ENCODE measurements at places on chromosomes 3 and 15. TPM values are rescaled to one million over a fixed set of nuclear protein-coding genes. Genes with fewer than 3 reads are reported as not detected.

DNA sequence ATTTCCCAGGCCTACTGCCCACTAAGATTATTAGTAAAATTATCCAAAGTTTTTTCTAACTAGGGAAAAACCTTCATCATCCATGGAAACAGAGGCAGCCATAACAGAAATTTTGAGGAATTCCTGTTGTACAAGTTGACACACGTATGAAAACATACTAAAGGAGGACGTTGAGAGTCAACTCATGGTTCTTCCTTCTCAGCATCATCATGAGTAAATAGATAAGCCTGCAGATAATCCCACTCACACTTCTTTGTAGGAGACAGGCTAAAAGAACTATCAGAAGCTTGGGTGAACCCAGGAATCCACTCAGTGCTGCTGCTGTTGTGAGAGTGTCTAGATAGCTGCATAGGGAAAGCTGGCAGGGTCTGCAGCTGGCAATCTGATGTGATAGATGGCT lies 694.8 kb upstream of the NR2F2 start:
- no peak for DNase-seq

- no peak for DNase-seq
Measured at GRCh38 chr3:118543832-118544231, 490.8 kb downstream of the IGSF11 start.

- DNase-seq = no peak
Measured at GRCh38 chr15:80090879-80091503, 31.5 kb downstream of the ZFAND6 start.

DNA sequence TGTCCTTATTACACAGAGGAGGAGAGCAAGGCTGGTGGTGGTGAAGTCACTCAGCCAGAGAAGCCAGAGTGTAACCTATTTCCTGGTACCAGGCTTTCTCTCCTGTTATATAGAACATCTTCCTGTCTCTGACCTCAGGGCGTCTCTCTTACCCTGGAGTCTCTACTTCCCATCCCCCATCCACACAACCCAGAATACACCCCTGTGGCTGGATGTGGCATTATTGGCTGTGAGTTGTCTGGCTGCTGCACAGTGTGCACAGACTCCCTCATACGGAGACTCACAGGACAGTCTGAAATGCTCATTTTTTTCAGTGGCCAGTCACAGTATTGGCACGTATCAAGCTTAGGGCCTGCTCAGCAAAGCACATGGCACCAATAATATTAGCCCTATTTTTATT lies 8.6 kb downstream of the PODXL2 start:
- no peak for DNase-seq

DNA sequence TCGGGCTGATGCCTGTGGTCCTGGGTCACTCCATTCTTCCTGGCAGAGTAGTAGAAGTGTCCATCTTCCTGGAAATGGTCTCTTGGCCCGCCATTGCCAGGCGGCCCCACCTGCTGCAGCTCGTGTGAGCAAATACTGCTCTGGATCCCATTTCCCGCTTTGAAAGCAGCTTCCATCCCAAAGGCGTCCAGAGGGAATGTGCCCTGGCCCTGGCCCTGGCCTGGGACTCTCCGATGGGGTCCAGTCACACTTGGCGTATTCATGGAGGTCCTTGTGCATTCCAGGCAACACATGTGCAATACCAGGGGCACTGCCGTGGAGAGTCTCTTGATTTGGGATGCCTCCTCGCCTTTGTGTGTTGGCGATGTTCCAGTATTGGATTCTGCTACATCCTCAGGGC lies 111.1 kb downstream of the SNRPN start:
- no peak for DNase-seq

GRCh38 chr3:83514130-83514914 lies 1444.5 kb upstream of the CADM2 start:
- no peak for DNase-seq

GRCh38 chr3:179726075-179726699 lies 73.3 kb downstream of the USP13 start:
- DNase-seq = no peak

- no peak for DNase-seq
Measured at GRCh38 chr15:39127151-39127790, 453.6 kb upstream of the THBS1 start.

GRCh38 chr15:73872346-73872745 lies 1.0 kb upstream of the TBC1D21 start:
- no peak for DNase-seq

DNA sequence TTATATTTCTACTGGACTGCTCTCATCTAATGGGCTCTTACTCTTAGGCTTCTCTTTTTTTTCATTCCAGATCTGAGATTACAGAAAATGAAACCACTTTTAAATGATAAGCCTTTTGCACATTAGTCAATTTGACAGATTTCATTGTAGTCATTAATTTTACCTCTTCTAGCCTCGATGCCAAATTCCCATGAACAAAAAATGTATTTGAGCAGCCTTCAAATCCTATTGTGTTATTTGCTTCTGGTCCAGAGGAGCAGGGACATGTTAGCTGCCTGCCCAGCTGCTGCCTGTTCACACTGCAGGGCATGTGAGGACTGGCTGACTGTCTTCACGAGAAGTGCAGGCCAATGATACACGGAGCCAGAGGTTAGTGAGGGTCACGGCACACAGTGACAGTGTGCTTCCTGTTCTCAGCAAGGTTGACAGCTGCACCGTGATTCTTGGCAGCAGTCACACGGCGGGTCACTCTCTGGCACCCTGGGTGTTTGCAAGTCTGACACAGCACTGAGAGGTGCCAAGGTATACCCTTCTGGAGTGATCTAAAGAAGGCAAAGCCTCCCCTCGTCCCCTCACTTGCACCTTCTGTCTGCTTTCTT lies 40.8 kb downstream of the KAT2B start:
- peak; percentile 85 for DNase-seq

DNA sequence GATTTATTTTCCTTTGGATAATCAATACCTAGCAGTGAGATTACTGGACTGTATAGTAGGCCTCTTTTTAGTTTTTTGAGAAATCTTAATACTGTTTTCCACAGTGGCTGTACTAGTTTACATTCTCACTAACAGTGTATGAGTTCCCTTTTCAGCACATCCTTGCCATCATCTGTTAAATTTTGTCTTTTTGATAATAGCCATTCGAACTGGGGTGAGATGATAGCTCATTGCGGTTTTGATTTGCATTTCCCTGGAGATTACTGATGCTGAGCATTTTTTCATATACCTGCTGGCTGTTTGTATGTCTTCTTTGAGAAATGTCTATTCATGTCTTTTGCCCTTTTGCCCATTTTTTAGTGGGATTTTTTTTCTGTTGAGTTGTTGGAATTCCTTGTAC lies 210.8 kb downstream of the CGGBP1 start:
- no peak for DNase-seq

- DNase-seq = no peak
Measured at GRCh38 chr3:30204126-30204525, 402.3 kb upstream of the TGFBR2 start.

- DNase-seq = no peak
Measured at GRCh38 chr3:74640211-74640610, 25.8 kb upstream of the CNTN3 start.

- DNase-seq = no peak
Measured at GRCh38 chr15:31223478-31224350, 102.9 kb upstream of the KLF13 start.

- no peak for DNase-seq
Measured at GRCh38 chr3:17075358-17075757, 190.6 kb downstream of the PLCL2 start.

- no peak for DNase-seq
Measured at GRCh38 chr15:72932472-72932871, 119.8 kb upstream of the NEO1 start.

- DNase-seq = no peak
Measured at GRCh38 chr15:49085696-49086459, 39.6 kb upstream of the SECISBP2L start.

GRCh38 chr3:197339841-197340520 lies 41.6 kb upstream of the DLG1 start:
- DNase-seq = no peak

DNA sequence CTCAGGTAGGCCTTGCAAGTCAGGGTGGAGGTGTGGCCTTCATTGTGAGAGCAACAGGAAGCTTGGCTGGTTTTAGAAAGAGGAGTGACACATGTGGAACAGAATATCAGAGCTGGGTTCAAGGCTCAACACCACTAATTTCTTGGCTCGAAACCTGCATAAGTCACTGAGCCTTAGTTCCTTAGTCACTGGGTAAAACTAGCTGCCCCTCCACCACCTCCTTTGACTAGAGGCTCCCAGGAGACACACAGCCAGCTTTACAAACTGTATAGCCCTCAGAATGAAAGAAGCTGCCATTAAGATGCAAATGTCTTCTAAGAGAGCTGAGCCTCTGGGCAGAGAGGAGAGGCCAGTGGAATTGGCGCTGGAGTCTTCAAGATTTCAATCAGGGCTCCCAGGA lies 67.7 kb downstream of the CERS3 start:
- no peak for DNase-seq

- DNase-seq = no peak
Measured at GRCh38 chr3:59052803-59053411, 3.1 kb upstream of the CFAP20DC start.

DNA sequence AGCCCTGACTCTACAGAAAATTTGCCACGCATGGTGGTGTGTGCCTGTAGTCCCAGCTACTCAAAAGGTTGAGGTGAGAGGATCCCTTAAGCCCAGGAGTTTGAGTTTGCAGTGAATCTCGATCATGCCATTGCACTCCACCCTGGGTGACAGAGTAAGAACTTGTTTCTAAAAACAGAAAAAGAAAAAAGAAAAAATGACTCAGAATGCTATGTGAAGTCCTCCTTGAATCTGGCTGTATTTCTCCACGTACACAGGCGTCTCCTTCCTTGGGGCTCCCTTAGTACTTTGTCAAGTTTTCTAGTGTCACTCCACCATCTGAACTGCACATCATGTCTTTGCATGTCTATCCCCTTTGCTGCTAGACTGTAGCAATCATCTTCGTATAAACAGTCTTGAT lies 104.4 kb downstream of the LMLN start:
- DNase-seq = no peak

GRCh38 chr3:435161-435560 lies 238.6 kb downstream of the CHL1 start:
- DNase-seq = no peak

DNA sequence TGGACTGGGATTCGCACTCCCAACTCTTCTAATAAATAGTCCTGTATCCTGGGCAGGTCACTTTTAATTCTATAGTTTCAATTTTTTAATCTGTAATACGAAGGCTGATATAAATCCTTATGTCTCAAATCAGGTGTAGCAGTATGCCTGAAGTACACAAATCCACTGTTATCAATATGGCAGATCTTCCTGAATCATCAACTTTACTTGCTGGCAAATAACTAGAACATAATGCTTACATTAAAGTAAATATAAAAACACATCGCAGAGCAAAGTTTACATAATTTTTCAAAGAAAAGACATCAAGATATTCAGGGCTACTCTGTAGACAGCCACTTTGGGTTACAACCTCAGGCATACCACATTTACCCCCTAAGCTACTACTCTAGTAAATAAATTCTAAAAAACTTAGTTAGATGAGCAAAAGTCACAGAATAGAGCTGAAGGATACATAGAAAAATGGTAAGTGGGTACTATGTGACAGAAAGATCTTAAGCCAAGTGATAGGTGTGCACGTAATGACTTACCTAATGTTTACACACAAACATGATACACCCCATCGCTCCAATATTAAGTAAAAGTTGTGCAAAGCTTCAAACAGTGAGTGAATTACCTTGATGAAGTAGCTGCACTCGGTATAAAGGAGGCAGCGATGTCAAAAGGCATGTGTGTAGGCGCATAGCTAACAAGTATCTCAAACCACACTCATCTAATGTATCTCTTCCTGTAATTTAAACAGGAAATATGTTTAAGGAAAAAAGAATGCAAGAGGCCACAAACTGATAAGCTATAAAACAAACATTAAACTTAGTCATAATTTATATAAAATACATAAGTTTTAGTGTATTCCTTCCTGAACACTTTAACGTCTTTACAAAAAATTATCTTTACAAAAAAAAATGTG lies 127.9 kb downstream of the DMXL2 start:
- no peak for DNase-seq

GRCh38 chr3:55511895-55512570 lies 24.9 kb upstream of the WNT5A start:
- no peak for DNase-seq

GRCh38 chr15:78767331-78767951 lies 43.8 kb downstream of the ADAMTS7 start:
- DNase-seq = no peak

DNA sequence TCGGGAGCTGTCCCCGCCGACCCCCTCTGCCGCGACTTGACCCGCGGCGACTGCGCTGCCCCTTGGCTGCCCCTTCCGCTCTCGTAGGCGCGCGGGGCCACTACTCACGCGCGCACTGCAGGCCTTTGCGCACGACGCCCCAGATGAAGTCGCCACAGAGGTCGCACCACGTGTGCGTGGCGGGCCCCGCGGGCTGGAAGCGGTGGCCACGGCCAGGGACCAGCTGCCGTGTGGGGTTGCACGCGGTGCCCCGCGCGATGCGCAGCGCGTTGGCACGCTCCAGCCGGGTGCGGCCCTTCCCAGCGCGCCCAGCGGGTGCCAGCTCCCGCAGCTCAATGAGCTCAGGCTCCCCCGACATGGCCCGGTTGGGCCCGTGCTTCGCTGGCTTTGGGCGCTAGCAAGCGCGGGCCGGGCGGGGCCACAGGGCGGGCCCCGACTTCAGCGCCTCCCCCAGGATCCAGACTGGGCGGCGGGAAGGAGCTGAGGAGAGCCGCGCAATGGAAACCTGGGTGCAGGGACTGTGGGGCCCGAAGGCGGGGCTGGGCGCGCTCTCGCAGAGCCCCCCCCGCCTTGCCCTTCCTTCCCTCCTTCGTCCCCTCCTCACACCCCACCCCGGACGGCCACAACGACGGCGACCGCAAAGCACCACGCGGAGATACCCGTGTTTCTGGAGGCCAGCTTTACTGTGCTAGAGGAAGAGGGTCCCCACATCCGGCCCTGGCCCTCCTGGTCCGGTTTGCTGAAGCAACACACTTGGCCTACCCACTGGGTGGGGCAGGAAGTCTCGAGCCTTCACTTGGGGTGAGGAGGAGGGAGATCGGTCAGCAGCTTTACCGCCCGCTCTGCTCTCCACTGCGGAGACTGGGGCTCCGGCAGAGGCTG lies at the start of gene RASSF1:
Gene RASSF1, minus strand, starts transcription at position 389 of the 882 bp plus-strand sequence. Its CDS starts 31 bp downstream, at position 358.
- peak; percentile 92 for DNase-seq

- no peak for DNase-seq
Measured at GRCh38 chr3:186083746-186084145, 25.1 kb downstream of the ETV5 start.

- no peak for DNase-seq
Measured at GRCh38 chr3:186150041-186150830, 41.3 kb upstream of the ETV5 start.

FES gene
- total RNA-seq = 19.3 TPM

ZNF35 gene
- total RNA-seq = 7.3 TPM

DNAJC13 gene
- total RNA-seq = 28.1 TPM

KNG1 gene
- total RNA-seq = 0.62 TPM

SSUH2 gene
- total RNA-seq = 1.0 TPM

TRH gene
- total RNA-seq = not detected

CPNE9 gene
- not detected for total RNA-seq

ALDH1A2 gene
- 14.2 TPM for total RNA-seq

CAMK2N2 gene
- not detected for total RNA-seq

RAF1 gene
- total RNA-seq = 144 TPM

CCR3 gene
- total RNA-seq = not detected

DPH3 gene
- 20.5 TPM for total RNA-seq

PSMA4 gene
- 118 TPM for total RNA-seq

CPEB1 gene
- 1.9 TPM for total RNA-seq

Data from Right ventricle myocardium inferior (tissue), 1 donor.